Neuronal stem cell (in vitro differentiated cells): ENCODE measurements at places on chromosomes 12 and 14.

DNA sequence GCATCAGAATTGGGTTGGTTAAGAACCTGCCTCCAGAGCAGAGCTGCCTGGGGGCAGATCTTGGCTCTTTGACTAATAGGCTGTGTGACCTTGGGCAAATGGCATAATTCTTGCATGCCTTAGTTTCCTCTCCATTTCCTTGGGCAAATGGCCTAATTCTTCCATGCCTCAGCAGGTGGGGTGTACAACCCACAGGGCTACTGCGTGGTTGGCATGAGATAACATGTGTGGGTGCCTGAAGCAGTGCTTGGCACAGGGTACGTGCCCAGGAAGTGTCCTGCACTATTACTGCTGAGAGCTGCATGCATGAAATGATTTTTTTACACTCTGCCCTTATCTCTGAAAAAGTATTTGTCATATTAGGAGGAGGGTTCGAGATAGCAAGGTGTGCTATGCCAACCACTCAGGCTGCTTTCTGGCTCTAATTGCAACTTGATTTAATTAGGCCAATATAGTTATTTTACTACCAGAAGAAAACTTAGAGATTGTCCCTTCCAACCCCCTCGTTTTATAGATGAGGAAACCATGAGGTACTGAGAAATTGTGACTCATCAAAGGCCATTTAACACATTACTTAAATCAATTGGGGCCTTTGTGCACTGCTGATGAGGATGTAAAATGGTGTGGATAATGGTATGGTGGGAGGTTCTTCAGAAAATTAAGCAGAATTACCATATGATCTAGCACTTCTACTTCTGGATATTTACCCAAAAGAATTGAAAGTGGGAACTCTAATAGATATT lies 161.6 kb upstream of the HIF1A start:
- H3K4me1 ChIP-seq = peaks cover 13% of the 10 kb centered on the region
- H3K4me3 ChIP-seq = no peak overlapping the region
- H3K27ac ChIP-seq = no peak overlapping the region
- H3K36me3 ChIP-seq = no peaks in the 10 kb centered on the region
- H3K27me3 ChIP-seq = no peaks in the 10 kb centered on the region
- DNase-seq = no peak

DNA sequence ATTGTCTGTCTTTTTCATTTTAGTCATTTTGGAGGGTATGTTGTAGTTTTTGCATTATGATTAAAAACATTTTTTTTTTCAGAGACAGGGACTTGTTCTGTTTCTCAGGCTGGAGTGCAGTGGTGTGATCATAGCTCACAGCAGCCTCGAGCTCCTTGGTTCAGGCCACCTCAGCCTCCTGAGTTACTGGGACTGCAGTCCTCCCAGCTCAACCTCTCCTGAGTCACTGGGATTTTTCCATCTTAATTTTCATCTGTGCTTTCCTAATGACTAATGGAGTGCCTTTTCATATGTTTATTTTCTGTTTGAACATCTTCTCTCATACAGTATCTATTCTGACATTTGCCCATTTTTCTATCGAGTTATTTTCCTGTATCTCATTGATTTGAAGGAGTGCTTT lies 52.6 kb downstream of the DYRK2 start:
- no peaks in the 10 kb centered on the region for H3K36me3 ChIP-seq
- H3K27me3 ChIP-seq = no peaks in the 10 kb centered on the region
- no peak for DNase-seq
- H3K27ac ChIP-seq = no peak overlapping the region

- no peaks in the 10 kb centered on the region for H3K4me1 ChIP-seq
- no peak overlapping the region for H3K4me3 ChIP-seq
- no peak for DNase-seq
- H3K36me3 ChIP-seq = no peaks in the 10 kb centered on the region
- no peak overlapping the region for H3K27ac ChIP-seq
- no peaks in the 10 kb centered on the region for H3K27me3 ChIP-seq
These were observed 490.9 kb upstream of the MIS18BP1 start for GRCh38 chr14:45743884-45744283.

GRCh38 chr14:80996049-80996901 lies 40.9 kb downstream of the TSHR start:
- H3K4me1 ChIP-seq = no peaks in the 10 kb centered on the region
- no peaks in the 10 kb centered on the region for H3K27me3 ChIP-seq
- no peak overlapping the region for H3K27ac ChIP-seq
- no peak for DNase-seq
- H3K36me3 ChIP-seq = no peaks in the 10 kb centered on the region

DNA sequence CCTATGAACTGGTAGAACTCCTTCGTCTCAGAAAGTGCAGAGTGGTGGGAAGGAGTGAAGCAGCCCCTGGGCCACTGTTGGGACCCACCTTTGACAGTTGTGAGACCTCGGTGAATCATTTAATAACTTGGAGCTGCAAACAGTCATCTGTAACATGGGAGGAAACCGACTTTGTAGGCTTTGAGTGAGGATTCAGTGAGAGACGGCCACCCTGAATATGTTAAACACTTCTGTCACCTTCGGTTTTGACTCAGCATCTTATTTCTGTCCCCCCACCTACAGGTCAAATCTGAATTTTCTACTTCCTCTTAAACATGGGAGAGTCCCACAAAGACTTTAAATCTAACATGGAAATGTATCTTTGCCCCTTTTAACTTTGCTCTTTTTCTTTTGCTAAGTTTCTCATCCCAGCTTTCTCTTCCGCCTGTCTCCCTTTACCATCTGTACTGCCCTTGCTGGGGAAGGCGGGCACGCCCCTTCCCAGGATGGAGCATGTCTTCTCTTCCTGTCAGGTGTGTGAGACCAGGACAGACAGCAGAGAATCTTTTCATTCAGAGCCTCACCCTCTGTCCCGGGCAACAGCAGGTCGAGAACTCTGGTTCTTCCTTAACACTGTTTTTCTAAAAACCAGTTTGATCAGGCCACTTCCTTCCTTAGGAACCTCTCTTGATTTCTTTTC lies 37.1 kb downstream of the ZC3H14 start:
- DNase-seq = no peak
- H3K36me3 ChIP-seq = peaks cover 37% of the 10 kb centered on the region
- H3K27ac ChIP-seq = no peak overlapping the region
